ENCODE measurements at places on chromosomes 1 and 21. TPM values are rescaled to one million over a fixed set of nuclear protein-coding genes. Genes with fewer than 3 reads are reported as not detected.
A peak's percentile ranks its signal among the peaks of the same experiment; 100 is the strongest.

GRCh38 chr1:54566438-54567141, 18.6 kb downstream of the ACOT11 start:
- H3K27ac ChIP-seq: no peak overlapping the region
- no peak overlapping the region for H3K4me3 ChIP-seq
- H3K36me3 ChIP-seq: no peaks in the 10 kb centered on the region
- no peaks in the 10 kb centered on the region for H3K27me3 ChIP-seq
- no peak for DNase-seq
- peaks cover 26% of the 10 kb centered on the region for H3K4me1 ChIP-seq

The LCK gene
- 6.4 TPM for total RNA-seq

DNA sequence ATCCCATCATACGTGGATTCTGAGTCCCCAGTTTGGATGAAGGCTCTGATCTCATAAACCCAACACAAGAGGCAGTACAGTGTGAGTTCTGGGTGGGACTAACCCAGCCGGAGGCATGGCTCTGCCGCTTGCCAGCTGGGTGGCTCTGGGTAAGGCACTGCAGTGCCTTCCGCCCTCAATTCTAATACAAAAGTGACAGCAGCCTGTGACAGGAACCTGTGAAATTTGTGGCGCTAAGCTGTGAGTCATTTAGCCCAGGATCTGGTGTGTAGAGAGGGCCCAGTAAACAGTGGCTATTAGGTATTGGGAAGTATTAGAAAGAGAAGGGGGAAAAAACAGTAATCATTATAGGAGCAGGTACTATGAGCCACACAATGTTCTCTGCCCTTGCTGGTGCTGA, 23.3 kb downstream of the HSPG2 start:
- peaks cover 86% of the 10 kb centered on the region for H3K4me1 ChIP-seq
- H3K36me3 ChIP-seq: no peaks in the 10 kb centered on the region
- H3K4me3 ChIP-seq: no peak overlapping the region

The ABCA4 gene
- 0.49 TPM for total RNA-seq

- H3K4me1 ChIP-seq: no peaks in the 10 kb centered on the region
- H3K27me3 ChIP-seq: no peaks in the 10 kb centered on the region
- no peak for DNase-seq
- H3K27ac ChIP-seq: no peak overlapping the region
- no peaks in the 10 kb centered on the region for H3K36me3 ChIP-seq
- no peak overlapping the region for H3K4me3 ChIP-seq
These were observed 13.8 kb downstream of the DMBX1 start for GRCh38 chr1:46503421-46503820.

The ITPKB gene
- total RNA-seq: 31.7 TPM

The PPIAL4G gene
- total RNA-seq: not detected

The UBXN10 gene
- total RNA-seq: 0.49 TPM

- peaks cover 32% of the 10 kb centered on the region for H3K4me1 ChIP-seq
- no peak for DNase-seq
- H3K27ac ChIP-seq: no peak overlapping the region
- no peaks in the 10 kb centered on the region for H3K27me3 ChIP-seq
- H3K4me3 ChIP-seq: no peak overlapping the region
- H3K36me3 ChIP-seq: no peaks in the 10 kb centered on the region
These were observed 59.9 kb upstream of the JAK1 start for GRCh38 chr1:65026235-65026634.

GRCh38 chr1:201268604-201269151, 14.6 kb upstream of the PKP1 start:
- peaks cover 8% of the 10 kb centered on the region for H3K4me1 ChIP-seq
- no peaks in the 10 kb centered on the region for H3K27me3 ChIP-seq
- peak; percentile 95 for DNase-seq
- H3K27ac ChIP-seq: peak overlapping the region; percentile 3
- H3K4me3 ChIP-seq: no peak overlapping the region

DNA sequence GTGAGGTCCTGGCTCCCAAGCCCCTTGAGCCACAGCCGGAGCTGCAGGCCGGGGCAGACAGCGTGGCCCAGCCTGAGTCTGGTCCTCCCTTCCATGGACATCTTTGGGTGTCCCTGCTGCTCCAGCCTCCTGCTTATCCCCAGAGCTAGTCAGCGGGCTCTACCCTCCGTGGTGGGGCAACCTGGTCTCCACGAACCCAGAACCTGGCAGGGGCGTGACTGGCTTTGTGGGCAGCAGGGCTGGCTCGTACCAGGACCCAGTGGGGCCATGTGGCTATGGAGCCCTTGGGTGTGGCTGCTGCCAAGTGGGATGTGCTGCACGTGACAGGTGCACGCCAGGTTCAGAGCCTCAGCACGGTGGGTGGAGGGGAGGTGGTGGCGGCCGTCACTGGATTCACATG, 18.3 kb downstream of the CFAP410 start:
- no peak for DNase-seq
- no peaks in the 10 kb centered on the region for H3K4me1 ChIP-seq
- no peaks in the 10 kb centered on the region for H3K27me3 ChIP-seq
- no peak overlapping the region for H3K4me3 ChIP-seq
- H3K27ac ChIP-seq: no peak overlapping the region

The GNG12 gene
- total RNA-seq: 71.5 TPM

GRCh38 chr1:24714859-24715520, 30.3 kb upstream of the CLIC4 start:
- no peak for DNase-seq
- H3K4me1 ChIP-seq: peaks cover 14% of the 10 kb centered on the region
- no peak overlapping the region for H3K27ac ChIP-seq
- no peaks in the 10 kb centered on the region for H3K36me3 ChIP-seq
- H3K4me3 ChIP-seq: no peak overlapping the region
- no peaks in the 10 kb centered on the region for H3K27me3 ChIP-seq

DNA sequence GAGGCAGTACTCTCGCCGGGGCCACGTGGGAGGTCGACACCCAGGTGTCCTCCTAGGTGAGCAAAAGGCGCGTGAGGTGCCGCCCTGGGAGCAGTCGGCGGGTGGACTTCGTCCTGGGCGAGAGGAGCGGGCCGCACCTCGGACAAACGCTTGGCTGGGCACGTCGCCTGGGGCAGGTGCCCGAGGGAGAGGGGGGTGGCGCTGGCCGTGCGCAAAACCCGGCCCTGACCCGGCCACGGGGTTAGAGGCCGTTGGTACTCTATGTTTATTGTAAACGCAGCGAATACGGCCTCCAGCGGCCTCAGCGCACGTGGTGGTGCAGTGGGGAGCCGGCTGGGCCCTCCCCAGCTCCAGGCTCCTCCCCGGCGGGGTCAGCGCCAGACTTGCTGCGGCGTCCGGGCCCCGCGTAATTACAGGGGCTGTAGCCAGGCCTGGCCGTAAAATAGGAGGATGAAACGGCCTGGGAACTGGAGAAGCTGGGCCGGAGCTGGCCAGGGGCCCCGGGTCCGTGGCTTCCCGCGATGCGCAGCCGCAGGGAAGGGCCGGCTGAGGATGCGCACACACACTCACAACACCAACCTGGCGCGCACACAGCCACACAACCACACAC, 1.6 kb upstream of the EFNA1 start:
- DNase-seq: no peak
- no peaks in the 10 kb centered on the region for H3K27me3 ChIP-seq
- H3K27ac ChIP-seq: peak overlapping the region; percentile 92

GRCh38 chr1:177983482-177984135, 13.8 kb upstream of the SEC16B start:
- H3K36me3 ChIP-seq: no peaks in the 10 kb centered on the region
- H3K4me1 ChIP-seq: no peaks in the 10 kb centered on the region
- H3K27ac ChIP-seq: peak overlapping the region; percentile 60
- DNase-seq: no peak

- H3K27ac ChIP-seq: no peak overlapping the region
- no peak for DNase-seq
- H3K36me3 ChIP-seq: no peaks in the 10 kb centered on the region
These were observed 5.2 kb upstream of the HSD3B2 start for GRCh38 chr1:119409731-119410130.

The UBE2U gene
- not detected for total RNA-seq

- no peaks in the 10 kb centered on the region for H3K36me3 ChIP-seq
- H3K27me3 ChIP-seq: no peaks in the 10 kb centered on the region
- no peak for DNase-seq
- no peaks in the 10 kb centered on the region for H3K4me1 ChIP-seq
- H3K27ac ChIP-seq: no peak overlapping the region
These were observed 83.1 kb upstream of the WNT4 start for GRCh38 chr1:22225858-22226589.

The KIF17 gene
- total RNA-seq: 2.5 TPM
